Ovary (tissue), 10 donors: ENCODE measurements at places on chromosomes 7 and 10. TPM values are rescaled to one million over a fixed set of nuclear protein-coding genes. Genes with fewer than 3 reads are reported as not detected.

Gene DHX32
- 17.1 TPM for polyA plus RNA-seq

Gene TMEM225B
- polyA plus RNA-seq = 0.84 TPM

Gene ANKRD22
- polyA plus RNA-seq = 0.63 TPM

Gene SH2D4B
- 0.10 TPM for polyA plus RNA-seq

Gene RBM20
- polyA plus RNA-seq = 3.9 TPM

Gene ZNF804B
- polyA plus RNA-seq = not detected

Gene DNAJC12
- 9.5 TPM for polyA plus RNA-seq

Gene MSMB
- not detected for polyA plus RNA-seq

Gene INHBA
- polyA plus RNA-seq = 5.8 TPM

Gene SEMA3E
- 0.42 TPM for polyA plus RNA-seq

Gene PRKCQ
- 0.90 TPM for polyA plus RNA-seq

Gene UCN3
- polyA plus RNA-seq = not detected

Gene FAM24A
- not detected for polyA plus RNA-seq

Gene RNF32
- 2.3 TPM for polyA plus RNA-seq

Gene ANKRD30A
- not detected for polyA plus RNA-seq

Gene GFRA1
- polyA plus RNA-seq = 14.1 TPM

Gene GIMAP2
- polyA plus RNA-seq = 19.4 TPM

Gene TMEM176B
- 109 TPM for polyA plus RNA-seq

Gene DNAH11
- polyA plus RNA-seq = 0.05 TPM

Gene FAM25G
- not detected for polyA plus RNA-seq

Gene BEND7
- 9.9 TPM for polyA plus RNA-seq

Gene CALN1
- polyA plus RNA-seq = 0.10 TPM
